ENCODE measurements at places on chromosomes 1 and 21.

DNA sequence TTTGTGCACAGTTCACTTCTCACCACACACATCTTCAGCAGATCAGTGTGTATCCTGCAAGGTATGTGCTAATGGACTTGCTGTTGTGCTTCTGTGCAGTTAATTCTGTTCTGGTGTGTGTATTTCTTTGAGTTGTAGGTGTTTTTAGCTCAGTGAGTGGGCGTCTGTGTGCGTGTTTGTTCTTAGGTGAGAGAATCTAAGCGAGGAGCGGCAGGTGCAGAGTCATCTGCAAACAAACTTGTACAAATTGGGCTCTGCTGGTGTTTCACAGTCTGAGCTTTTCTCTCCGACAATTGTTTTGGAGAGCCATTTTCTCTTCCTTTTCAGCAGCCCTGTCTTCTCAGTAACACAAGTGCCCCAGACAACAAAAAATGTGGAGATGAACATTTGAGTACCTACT, 43.6 kb downstream of the ACP6 start:
- no peak for DNase-seq

DNA sequence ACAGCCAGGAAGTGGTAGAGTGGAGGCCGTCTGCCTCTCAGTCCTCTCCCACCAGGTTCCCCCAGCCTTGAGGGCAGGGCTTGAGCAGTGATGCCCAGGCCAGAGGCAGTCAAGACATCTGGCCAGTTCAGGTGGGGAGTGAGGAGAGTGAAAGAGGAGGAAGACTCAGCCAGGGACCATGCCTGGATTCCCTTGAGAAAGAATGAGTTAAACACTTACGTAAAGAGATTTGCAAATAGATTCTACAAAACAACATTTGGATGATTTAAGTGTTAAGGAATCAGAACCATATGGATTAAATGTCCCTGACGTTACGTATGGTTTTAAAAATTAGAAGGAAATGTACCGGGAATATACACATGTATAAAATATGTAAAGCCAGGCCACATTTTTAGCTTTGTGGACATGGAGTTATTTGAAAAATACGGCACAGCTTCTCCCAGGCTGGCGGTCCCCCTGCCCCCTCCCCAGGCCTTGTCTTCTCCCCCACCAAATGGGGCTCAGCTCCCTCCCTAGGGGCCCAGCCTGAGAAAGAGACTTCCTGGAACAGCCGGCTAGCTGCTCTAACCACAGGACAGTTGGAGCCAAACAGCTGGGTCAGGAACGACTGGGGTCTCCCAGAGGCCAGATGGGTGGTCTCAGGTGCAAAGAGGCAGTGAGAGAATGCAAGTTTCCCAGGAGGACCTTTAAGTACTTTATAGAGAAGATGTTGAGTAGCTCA, 188.3 kb upstream of the EDN2 start:
- DNase-seq, result no peak

DNA sequence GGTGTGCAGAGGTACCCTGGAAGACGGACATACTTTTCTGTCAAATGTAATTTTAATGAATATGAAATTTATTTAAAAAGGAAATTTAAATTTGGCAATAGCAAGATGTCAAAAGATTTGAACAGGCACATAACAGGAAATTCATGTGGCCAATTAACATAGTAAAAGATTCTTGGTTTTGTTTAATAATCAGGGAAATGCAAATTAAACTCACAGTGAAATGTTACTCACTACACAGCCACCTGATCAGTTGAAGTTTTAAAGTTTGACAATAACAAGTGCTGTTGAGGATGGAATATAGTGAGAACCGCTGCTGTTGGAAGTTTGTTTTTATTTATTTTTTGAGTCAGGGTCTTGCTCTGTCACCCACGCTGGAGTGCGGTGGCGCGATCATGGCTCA, 63.9 kb downstream of the TEX35 start:
- DNase-seq, result no peak

DNA sequence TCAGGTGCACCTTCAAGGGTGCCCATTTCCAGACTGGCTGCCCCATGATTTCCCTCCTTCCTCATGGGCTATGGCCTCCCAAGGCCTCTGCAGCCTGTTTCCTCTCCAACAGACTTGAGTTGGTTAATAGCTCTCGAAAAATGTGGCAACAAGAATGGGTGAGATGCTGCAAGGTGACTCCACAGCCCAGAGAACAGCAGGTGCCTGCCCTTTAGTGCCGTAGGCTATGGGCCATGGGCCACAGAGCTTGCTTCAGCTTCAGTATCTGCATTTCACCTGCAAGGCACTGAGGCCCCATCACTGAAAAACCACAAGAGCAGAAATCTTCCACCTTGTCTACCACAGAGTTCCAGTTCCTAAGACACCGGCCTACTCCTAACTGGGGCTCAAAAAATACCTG, 122.0 kb downstream of the ETS2 start:
- DNase-seq, result no peak

- no peak for DNase-seq
These were observed 84.0 kb downstream of the PHTF1 start for GRCh38 chr1:113675302-113675701.

DNA sequence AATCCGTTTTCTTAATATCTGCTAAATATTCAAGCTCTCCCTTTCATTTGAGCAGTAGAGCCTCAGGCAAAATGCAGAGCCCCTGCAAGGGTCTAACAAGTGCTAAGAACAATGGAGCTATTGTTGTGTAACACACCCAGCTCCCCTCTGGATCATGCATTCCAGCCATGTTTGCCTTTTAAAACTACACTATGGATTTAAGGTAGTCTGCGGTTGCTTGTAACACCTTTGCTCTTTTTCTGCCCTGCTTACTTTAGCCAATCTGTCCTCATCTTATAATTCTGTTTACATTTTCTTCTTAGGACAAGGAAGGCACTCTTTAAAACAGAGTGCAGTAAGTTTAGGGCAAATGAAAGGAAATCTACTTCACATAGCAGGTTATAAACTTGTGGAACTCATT, 60.0 kb upstream of the C1orf105 start:
- no peak for DNase-seq
